Retina (tissue), 1 donor: ENCODE measurements at places on chromosomes 1 and 21.

DNA sequence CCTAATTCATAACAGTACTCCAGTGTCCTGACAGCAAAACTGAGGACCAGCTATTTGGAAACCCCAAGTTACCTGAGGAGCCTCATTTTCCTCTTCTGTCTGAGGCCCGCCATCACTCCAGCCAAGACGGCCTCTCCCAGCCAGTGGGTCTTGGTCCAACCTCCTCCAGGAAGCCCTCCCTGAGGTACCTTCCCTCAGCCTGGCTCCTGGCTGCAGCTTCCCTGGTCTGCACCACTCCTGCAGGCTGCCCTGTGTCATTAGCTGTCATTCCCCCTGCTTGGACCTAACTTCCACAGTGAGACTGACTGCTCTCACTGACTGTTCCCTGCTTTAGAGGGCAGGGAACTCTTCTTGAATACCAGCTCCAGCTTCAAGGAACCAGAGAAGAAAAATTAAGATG is 33.0 kb downstream of the BCAR3 start:
- DNase-seq, result no peak

- DNase-seq, result no peak
Measured at GRCh38 chr1:228964178-228965089, 229.2 kb downstream of the RHOU start.

- DNase-seq, result no peak
Measured at GRCh38 chr1:41072051-41072450, 50.5 kb upstream of the SLFNL1 start.

DNA sequence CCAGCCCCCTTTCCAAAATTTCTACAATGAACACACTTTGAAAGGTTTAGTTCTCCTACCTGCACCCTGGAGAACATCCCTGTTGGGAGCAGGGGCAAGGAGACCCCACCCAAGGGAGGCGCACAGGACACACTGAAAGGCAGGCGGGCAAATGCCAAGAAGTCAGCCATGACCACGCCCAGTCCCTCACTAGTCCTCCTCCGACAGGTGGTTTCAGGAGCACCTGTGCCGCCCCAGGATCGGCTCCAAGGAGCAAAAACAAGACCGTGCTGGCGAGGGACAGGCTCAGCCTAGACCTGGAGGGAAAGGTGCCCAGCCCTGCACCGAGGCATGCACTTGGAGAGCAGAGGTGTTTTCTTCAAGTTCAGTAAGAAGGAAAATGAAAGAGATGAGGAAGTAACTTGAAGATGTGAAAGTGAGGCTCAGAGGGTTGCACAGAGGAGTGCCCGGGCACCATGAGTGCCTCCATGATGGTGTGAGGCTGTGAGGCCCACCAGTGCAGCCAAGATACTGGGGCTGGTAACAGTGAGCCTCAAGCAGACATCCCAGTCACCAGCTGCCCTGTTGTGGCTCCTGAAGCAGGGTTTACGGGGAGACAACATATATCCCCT is 19.6 kb upstream of the NADK start:
- no peak for DNase-seq

- DNase-seq, result no peak
Measured at GRCh38 chr1:27394925-27395324, 2.5 kb downstream of the GPR3 start.

DNA sequence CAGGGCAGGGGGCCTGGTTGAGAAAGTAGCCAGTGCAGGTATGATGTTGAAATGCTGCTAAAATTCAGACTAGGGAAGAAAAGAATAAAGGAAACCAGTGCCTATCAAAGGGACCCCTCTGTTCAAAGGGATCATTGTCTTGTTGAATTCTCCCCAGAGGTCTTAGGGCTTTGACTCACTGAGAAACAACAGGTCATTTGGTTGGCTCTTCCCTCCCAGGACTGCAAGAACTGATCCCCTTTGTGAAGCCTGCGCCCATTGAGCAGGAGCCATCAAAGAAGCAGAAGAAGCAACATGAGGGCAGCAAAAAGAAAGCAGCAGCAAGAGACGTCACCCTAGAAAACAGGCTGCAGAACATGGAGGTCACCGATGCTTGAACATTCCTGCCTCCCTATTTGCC is 11.8 kb upstream of the CELSR2 start:
- DNase-seq, result no peak

GRCh38 chr1:29256979-29257804 is 20.9 kb downstream of the PTPRU start:
- DNase-seq, result peak; percentile 55

DNA sequence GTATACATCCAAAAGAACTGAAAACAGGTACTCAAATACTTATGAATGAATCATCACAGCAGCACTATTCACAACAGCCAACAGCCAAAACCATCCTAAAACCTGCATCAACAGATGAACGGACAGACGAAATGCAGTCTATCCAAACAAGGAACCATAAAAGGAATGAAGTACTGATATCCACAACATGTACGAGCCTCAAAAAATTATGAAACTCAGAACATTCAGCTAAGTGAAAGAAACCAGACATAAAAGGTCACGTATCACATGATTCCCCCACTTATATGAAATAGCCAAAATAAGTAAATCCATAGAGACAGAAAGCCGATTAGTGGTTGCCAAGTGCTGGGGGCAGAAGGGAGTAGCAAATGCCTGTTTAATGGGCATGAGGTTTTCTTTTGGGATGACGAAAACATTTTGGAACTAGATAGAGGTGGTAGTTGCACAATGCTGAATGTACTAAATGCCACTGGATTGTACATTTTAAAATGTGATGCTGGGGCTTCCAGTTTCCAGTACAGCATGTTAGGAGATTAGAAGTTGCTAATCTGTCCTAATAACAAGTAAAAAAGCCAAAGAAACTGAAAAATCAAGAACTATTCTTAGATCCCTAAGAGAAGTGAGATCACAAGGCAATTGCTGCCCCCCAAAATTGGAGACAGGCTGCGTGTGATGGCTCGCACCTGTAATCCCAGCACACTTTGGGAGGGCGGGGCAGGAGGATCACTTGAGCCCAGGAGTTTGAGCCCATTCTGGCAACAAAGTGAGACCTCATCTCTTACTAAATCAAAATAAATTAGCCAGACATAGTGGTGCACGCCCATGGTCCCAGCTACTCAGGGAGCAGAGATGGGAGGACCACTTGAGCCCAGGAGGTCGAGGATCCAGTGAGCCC is 25.3 kb downstream of the CLSTN1 start:
- no peak for DNase-seq

- DNase-seq, result peak; percentile 62
Measured at GRCh38 chr1:92994105-92994712, 32.9 kb upstream of the DIPK1A start.

DNA sequence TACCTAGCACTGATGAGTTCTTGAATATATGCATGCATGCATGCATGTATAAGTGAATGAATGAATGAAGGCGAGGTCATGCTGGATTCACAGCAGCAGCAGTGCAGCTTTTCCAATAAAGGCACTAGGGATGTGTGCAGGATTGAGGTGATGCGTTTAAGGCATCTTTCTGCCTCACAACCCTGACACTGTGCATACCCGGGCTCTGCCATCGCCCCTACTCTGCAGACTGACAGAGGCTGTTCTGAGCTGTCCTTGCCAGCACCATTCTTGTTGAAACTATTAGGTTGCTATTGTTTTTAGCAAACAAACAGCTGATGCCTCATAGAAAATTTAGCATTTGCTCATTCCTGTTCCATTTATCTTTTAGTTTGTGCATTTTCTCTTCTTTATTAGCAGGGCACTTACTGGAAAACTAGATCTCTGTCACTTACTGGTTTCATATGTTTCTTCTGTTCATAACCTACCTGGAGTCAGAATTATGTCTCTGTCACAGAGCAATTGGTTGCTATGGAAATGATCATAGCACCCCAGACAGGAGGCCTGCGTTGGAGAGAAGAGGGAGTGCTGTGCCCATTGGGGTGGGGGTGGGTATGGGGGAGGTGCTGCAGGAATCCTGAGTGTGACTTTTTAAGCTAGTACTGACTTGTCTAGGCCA is 79.0 kb downstream of the CD58 start:
- DNase-seq, result no peak

DNA sequence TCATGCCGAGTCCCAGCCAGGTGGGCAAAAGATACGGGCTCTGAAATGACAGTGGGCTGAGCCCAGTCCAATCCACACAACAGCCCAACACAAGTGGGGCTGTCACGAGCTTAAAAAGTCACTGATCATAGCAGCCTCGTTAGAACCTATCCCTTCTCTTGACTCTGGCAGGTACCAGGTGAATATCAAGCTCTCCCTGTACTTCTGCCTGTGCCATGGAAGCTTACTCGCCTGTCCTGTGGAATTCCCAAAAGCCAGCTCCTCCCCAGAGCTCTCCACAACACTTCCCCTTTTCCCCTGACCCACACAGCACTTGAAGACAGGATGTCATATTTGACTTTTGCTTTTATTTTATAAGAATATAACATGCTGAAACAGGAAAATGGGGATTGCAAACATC is 5.9 kb downstream of the RGS16 start:
- no peak for DNase-seq
